ENCODE measurements at places on chromosomes 2 and 18.
A peak's percentile ranks its signal among the peaks of the same experiment; 100 is the strongest.

GRCh38 chr2:125554956-125555355 is 1101.0 kb upstream of the GYPC start:
- no peak for DNase-seq

DNA sequence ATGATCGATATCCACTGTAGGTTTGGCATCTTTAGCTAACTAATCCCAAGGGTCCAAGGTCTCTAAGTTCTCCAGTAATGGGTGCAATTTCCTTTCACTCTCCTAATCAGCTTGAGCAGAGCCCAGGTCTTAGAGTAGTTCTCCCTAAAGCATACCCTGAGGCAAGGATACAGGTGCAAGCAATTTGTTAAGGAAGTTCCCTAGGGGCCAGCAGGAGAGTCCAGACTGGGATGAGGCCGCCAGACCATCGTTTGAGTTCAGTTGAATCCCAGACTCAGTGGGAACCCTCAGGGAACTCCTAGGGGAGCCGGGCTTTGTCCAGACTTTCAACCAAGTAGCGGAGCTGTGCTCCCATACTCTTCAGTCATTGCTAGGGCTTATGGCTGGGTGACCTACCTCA is 835.4 kb upstream of the CDH2 start:
- no peak for DNase-seq

- no peak for DNase-seq
Measured at GRCh38 chr18:7979714-7980113, 412.6 kb downstream of the PTPRM start.

- no peak for DNase-seq
Measured at GRCh38 chr2:105181282-105181681, 60.3 kb upstream of the GPR45 start.

DNA sequence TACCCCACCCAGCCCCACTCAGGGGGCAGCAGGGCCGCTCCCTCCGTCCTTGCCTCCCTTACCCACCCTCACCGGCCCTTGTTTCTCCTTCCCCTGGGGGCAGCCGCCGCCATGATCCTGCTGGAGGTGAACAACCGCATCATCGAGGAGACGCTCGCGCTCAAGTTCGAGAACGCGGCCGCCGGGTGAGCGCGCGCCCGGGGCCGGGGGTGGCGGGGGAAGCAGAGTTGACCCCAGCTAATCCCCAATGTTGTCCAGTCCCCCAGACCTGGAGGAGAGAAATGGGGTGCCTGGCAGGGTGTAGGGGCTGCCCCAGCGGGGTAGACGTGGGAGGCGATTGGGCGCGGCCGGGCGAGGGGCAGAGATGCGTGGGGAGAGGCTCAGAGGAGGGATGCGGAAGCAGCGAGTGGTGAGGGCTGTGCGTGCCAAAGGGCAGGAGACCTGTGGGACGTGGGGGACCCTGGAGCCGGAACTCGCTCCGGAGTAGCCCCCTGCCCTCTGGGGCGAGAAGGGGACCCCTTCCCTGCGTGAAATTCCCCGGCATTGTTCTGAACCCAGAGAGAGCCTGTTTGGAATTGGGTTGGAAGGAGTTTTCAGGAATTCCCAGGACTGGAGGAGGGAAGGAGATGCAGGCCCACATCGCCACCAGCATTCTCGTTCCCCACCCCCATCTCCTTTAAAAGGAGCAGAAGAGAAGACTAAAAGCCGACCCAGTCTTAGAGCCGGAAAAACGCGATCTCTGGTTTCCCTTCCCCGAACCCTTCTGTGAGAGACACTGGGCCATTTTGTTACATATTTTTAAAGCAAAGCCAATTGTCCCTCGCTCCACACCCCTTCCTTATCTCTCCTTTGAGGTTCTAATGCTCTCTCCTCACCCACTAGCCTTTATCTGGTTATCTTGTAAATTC is 625 bp downstream of the ARPC2 start:
- peak; percentile 64 for DNase-seq

DNA sequence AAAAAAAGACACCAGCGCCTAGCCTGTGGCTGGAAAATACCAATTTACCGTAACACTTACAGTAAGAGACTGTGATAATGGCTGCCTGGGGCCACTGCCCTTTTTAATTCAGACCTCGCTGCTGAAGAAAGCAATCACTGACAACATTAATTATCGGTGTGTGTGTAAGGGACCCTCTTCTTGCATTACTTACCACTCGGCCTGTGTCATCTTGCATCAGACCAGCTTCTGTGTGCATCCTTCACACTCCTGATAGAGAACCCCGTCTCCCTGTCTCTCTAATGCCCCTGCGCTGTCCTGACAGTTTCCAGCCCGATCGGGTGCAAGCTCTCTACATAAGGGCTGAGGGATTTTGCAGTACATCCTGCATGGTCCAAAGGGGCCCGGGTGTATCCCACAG is 124.4 kb downstream of the ZNF516 start:
- no peak for DNase-seq

- no peak for DNase-seq
Measured at GRCh38 chr2:48414640-48414979, 115.3 kb upstream of the STON1 start.

- no peak for DNase-seq
Measured at GRCh38 chr18:79601234-79601633, 78.4 kb upstream of the CTDP1 start.

DNA sequence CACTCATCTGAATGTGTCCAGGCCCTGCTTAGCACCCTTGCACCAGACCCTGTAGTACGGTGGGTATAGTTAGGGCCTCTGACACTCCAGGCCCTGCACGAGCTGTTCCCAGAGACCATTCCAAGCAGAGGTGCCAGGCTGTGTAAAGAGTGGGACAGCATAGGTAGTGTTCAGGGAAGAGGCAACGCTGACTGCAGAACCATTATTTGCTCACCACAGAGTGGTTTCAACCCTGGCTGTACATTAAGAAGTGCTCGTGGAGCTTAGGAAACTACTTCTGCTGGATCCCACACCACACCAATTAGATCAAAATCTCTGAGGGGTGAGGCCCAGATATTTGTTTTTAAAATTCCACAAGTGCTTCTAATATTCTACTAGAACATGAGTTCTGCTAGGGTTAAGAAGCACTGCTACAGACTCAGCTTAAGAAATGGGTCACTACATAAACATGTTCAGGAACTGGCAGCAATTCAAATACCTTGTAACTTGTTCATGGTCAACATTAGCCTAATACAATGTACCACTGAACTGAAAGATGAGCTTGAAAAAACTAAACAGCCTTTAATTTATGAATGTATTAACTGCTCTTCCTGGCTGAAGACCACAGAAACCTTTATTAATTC is 183.0 kb downstream of the MYO5B start:
- DNase-seq, result no peak

- DNase-seq, result no peak
Measured at GRCh38 chr2:129936334-129936934, 43.0 kb upstream of the RAB6C start.

GRCh38 chr18:48306838-48307237 is 102.3 kb downstream of the ZBTB7C start:
- no peak for DNase-seq

GRCh38 chr2:119735565-119735964 is 24.2 kb upstream of the PTPN4 start:
- DNase-seq, result no peak

- no peak for DNase-seq
Measured at GRCh38 chr2:111100087-111100764, 20.5 kb upstream of the BCL2L11 start.

- DNase-seq, result no peak
Measured at GRCh38 chr2:62713837-62714236, 8.3 kb downstream of the EHBP1 start.

DNA sequence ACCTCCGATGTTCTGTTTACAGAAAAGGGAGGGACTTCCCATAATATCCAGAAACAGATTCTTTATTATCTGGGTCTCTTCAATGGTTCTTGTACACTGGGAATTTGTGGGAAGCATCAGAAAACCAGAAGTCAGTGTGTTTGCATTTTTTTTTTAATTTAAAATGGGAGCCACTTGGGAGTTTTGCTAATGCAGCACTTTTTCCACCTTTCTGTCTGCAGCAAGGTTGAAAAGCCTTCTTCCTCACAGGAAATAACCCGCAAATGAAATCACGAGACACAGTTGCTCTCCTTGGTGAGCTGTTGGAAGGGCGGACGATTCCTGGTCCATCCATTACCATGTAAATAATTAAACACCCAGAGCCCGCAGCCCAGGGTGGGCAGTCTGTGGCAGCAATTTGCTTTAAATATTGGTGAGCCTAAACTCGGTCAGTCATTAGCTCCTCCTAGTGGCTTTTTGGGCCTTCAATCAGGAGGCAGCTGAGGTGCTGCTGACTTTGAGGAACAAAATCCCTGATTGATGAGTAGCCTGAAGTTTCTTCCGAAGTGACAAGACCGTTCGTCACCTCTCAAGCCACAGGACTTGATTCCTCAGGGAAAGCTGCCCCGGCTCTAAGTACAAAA is 471.5 kb downstream of the EPHA4 start:
- no peak for DNase-seq

DNA sequence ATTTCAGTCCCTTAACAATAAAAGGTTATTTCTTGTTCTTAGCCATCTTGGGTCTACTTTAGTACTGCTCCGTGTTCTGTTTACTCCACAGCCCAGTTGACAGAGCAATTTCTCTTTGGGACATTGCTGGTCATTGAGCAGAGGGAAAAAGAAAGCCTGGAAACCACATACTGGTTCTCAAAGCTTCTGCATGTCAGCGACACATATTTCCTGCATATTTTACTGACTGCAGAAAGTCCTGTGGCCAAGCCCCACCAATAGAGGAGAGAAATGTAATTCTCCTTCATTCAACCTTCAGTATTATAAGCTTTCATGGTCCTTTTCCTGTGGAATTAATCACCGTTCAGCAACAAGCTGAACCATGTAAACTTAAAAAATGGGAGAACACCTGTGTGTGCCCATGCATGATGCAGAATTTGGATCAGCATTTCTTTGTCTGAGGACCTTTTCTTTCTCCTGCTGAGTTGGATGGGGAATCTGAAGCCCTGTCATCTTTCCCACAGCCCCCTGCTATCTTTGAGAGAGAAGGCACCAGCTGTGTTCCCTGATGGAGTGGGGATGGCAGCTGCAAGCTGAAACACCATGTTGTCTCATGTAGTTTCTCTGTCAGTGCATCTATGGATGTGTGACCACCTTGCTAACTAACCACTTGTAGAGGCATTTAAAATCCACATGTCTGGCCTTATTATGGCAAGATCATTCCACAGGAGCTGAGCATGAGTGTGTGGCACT is 431.6 kb downstream of the MEIS1 start:
- DNase-seq, result no peak

GRCh38 chr2:62344472-62344871 is 148.6 kb downstream of the B3GNT2 start:
- no peak for DNase-seq

DNA sequence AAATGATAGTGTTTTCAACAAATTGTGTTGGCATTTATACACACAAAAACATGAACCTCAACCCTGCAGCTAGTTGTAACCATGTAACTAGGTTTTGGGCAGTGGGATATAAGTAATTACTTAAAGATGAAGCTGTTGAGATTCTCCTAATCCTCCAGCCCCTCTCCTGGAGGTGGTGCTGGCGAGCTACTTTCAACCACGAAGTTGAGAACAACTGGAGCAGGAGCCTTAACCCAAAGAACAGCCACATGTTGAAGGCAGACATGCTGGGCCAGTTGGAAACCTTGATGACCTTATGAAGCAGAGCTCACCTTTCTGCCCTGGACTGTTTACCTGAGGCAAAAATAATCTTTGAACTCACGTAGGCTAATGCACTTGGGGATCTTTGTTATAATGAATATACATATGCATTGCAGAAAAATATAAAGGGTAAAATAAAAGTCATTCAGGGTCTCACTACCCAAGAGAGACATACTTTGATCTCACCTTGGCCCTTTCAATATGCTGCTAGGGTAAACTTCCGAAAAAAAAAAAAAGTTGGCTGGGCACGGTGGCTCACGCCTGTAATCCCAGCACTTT is 89.6 kb upstream of the NPAS2 start:
- DNase-seq, result peak; percentile 25

GRCh38 chr2:112138159-112139032 is at the start of gene FBLN7:
Gene FBLN7, plus strand, starts transcription at chr2:112138385. Its CDS starts 271 bp downstream, at chr2:112138656.
- no peak for DNase-seq

GRCh38 chr2:118992740-118993391 is 50.9 kb downstream of the MARCO start:
- DNase-seq, result no peak

GRCh38 chr2:142778289-142778688 is 99.2 kb upstream of the KYNU start:
- no peak for DNase-seq

DNA sequence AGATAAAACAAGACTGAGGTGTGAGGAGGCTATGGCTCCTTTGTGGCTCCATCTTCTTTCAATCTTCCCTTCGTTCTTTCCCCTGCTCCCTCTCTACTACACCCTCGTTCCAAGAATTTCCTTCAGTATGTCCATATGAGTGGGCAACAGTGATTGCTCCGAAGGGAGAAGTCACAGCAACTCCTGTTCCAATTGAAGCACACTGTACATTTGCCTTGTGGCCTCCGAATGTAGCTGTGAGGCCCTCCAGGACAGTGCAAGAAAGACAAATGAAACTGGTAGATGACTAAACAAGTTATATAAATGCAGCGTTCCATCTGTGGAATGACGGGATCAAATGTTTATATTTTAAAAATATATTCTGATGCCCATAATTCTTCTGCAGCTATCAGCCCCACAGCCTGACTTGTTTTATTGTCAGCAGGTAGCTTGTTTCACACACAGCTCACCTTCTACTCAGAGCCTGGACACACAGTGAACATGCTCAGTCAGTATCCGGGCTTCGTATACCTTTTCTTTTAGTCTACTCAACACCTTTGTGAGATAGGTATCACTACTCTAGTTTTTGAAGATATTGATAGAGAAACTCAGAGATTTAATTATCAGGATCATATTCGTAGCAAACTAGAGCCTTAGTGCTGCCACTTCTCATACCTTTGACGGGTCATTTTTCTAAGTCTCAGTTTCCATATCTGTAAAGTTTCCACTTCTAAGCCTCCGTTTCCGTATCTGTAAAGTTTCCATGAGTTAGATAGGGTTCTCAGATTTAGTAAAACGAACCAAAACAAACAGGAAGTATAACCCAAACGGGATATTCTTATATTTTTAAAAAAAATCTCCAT is 216.7 kb upstream of the STON1 start:
- DNase-seq, result peak; percentile 30

GRCh38 chr2:103288696-103289095 is 526.9 kb downstream of the TMEM182 start:
- DNase-seq, result no peak

All from CD4-positive, alpha-beta T cell treated with Interleukin-10 for 1 hour (primary cell).